ENCODE measurements at places on chromosomes 4 and X.

- DNase-seq, result no peak
Observed at GRCh38 chr4:54683616-54684346, 26.0 kb downstream of the KIT start.

GRCh38 chr4:76688619-76689144 is 209.3 kb downstream of the SOWAHB start:
- no peak for DNase-seq

DNA sequence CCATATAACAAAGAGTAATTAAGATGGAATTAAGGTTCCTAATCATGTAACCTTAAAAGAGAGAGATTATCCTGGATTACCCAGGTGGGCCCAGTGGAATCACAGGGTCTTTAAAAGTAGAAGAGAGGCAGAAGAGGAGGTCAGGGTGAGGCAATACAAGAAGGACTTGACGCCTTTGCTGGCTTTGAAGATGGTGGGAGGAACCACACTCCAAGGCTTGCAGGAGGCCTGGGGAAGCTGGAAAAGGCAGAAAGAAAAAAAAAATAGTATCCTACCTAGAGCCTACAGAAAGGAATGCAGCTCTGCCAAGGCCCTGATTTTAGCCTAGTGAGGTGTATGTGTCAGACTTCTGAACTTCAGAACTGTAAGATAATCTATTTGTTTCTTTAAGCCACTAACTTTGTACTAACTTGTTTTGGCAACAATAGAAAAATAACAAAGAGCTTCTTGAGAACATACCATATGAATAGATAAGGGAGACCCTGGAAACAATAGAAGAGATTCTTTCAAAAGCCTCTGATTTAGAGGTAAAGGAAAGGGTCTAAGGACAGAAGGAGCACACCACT is 229.9 kb upstream of the TTC29 start:
- DNase-seq, result no peak

DNA sequence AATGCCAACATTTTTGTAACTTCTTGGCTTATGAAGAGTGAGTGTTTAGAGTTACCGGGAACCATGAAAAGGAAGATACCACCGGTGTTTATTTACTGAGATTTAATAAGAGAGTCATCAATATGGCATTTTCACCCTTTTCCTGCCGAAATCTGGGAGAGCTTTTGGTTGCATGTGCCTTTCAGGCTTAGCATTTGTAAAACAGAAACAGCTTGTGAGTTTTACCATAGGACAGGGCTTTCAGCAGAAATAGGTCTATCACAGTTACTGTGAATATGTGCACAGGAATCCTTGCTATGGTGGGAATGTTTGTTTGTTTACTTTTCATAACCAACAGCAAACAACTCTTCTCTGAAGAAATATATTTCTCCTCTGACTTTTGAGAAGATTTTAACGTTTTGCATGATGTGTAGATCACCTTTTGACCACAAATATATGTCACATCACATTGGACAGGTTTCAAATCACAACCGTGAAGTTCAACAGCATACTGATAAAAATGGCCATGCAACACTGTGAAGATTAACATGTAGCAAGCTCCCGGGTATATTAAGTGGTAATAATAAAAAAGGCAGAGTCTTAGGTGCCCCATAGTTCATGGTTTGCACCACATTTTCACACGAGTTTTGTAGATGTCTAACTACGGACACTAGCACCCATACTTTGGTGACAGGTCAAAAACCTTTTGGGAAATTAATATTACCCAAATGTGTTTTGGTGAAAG is 21.3 kb downstream of the ARHGAP24 start:
- no peak for DNase-seq

- DNase-seq, result no peak
Observed at GRCh38 chr4:47017081-47017480, 14.3 kb upstream of the GABRB1 start.

- DNase-seq, result no peak
Observed at GRCh38 chrX:154602226-154602625, 16.9 kb downstream of the CTAG1B start.

GRCh38 chr4:129994715-129995114 is 898.8 kb downstream of the C4orf33 start:
- DNase-seq, result no peak

GRCh38 chr4:21136051-21136630 is 435.9 kb downstream of the PACRGL start:
- no peak for DNase-seq

- DNase-seq, result no peak
Observed at GRCh38 chr4:4356106-4357041, 30.5 kb upstream of the NSG1 start.

GRCh38 chr4:3530663-3531254 is 1.5 kb downstream of the LRPAP1 start:
- DNase-seq, result no peak

DNA sequence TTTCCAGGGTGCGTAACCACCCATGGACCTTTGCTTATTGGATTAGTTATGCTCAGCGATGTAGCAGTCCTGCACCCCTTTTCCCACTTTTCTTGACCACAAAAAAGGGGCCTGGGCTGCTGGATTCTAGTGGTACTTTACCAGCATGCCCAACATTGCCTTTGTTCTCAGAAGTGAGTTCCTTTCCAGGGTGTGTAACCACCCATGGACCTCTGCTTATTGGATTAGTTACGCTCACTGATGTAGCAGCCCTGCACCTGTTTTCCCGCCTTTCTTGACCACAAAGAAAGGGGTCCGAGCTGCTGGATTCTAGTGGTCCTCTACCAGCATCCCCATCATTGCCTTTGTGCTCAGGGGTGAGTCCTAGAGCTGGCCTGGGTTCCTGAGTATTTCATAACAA is 138.2 kb downstream of the COX18 start:
- DNase-seq, result no peak

DNA sequence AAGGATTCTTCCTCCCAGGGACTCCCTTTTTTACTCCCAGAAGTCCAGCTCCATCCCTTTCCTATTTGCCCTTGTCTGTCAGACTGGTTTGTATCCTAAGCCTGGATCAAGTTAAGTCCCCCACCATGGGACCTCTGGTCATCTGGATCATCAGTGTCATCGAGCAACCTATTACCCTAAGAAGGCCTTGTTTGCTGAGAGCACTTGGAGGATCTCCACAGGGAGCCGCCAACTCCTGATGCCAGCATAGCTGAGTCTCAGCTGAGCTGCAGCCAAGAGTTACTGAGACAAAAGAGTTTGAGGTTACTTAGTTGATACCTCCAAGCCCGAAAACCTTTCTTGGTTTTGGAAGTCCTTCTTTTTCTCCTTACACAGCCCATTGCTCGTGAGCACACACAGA is 10.1 kb upstream of the DAPP1 start:
- no peak for DNase-seq

GRCh38 chr4:113921089-113921794 is 58.2 kb downstream of the ARSJ start:
- DNase-seq, result no peak

GRCh38 chr4:172050911-172051310 is 237.7 kb downstream of the GALNTL6 start:
- no peak for DNase-seq

DNA sequence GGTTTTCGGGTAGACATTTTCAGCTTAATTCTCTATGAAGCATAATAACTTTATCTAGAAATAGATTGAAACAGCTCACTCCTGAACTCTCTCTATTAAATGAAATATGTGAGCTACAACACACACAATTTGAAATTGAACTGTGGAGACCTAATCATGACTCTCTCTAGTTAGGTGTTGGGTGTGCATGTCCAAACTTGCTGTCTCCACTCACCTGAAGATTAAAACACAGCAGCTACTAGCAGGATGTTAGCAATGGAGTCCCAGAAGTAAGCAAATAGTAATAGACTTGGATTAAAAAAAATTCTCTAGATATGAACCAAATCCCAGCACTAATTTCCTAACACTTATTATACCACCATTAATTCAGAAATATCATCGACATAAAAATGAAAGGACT is 173.1 kb downstream of the FSTL5 start:
- DNase-seq, result no peak

DNA sequence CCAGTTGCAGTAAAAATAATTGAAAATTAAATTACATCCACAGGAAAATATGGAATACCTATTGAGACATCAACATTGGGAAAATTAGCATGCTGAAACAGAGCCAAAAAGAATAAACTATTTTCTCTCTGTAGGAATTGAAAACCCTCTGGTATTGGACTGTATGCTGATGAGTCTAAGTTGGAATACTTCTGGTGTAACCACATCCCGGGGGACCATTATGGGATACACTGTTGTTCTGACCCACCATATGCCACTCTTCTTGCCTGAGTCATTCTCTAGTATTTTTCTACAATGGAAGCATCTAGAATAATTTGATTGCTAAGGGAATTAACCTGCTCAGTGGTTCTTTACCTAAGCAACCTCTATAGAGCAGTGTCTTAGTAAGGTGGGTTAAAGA is 640.7 kb upstream of the AGA start:
- no peak for DNase-seq

GRCh38 chr4:87243426-87244053 is 23.1 kb upstream of the KLHL8 start:
- no peak for DNase-seq

- DNase-seq, result peak; percentile 55
Observed at GRCh38 chrX:37921758-37922157, 74.4 kb upstream of the DYNLT3 start.

DNA sequence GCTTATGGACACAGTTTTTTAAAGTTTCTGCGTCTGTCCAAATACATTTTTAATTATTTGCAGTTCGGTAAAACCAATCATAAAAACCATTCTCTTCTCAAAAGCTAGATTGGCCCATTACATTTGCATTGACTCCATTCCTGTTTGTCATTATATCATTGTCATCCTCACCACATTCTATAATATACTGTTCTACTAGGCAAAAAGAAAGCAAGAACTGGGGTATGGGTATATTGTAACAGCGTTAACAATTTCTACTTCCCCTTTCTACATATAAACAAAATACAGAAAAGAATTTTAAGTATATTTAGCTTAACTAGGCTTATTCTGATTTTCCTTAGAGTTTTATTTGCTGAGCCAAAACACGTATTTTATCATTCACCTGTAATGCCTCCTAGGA is 91.8 kb downstream of the RAP1GDS1 start:
- DNase-seq, result no peak

GRCh38 chrX:15744181-15744867 is 6.3 kb downstream of the CA5B start:
- DNase-seq, result no peak

DNA sequence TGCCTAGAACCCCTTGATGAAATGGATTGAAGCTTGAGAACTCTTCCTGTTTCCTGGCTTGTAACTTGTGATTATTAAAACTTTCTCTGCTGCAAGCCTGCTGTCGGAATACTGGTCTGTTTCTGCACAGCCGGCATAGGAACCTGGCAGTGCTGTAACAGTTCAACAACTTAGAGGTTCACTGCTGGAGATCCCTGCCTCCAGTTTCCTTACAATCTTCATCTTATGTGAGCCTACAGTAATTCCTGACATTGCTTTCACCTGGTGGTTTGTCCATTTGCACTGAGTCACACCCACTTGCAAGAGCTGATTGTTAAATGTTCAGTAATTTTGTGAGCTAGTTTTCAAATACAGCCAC is 1.3 kb upstream of the SEPSECS start:
- no peak for DNase-seq

DNA sequence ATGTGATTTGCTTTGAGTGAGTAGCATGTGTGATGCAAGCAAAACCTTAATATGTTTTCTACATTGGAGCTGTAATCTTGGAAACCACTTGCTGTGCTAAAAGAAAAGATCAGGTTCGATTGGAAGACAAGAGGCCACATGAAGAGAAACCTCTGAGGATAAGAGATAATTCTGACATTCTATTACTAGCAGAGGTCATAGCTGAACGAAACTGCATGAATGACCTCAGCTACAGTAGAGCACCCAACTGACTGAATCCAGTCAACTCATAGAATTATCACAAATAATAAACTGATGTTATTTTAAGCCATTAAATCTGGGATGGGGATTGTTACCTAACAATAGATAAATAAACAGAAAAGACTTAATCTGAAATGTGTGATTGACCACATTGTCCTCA is 147.1 kb downstream of the CAMK2D start:
- DNase-seq, result no peak

DNA sequence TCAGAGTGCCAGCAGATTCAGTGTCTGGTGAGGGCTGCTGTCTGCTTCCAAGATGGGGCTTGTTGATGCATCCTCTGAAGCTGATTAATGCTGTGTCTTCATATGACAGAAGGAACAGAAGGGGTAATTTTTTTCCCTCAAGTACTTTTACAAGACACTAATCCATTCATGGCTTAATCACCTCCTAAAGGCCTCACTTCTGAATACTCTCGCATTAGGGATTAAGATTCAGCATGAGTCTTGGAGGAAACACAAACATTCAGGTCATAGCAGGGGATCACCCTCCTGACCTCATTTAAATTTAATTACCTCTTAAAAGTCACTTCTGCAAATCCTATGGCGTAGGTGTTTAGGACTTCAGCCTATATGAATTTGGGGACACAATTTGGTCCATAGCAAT is 1145.5 kb upstream of the PCDH10 start:
- DNase-seq, result no peak

GRCh38 chrX:13669246-13669737 is 16.4 kb downstream of the TCEANC start:
- peak; percentile 63 for DNase-seq

DNA sequence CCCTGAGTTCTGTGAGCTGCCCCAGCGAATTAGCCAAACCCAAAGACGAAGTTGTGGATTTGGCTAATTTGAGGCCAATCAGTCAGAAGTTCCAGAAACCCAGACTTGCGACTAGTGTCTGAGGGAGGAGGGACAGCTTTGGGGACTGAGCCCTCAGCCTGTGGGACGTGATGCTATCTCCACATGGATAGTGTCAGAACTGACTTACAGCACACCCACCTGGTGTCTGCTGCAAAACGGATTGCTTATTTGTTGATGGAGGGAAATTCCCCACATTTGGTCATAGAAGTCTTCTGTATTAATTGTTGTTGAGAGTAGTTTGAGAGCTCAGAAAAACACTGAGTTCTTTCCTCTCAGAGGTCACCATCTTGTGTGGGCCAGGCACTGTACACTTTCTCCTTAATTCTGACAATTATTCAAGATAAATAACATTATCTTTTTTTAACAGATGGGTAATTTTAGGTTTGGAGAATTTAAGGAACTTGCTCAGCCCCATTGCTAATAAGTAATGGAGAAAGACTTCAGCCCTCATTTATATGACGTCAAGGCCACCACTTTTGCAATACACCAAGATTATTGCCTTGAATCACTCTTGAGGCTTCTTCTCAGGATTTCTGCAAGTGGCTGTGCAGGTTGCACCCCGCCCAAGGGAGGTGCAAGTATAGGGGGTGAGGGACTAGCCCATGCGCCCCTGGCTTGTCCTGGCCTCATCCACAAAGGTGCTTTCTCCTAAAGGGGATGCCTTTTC is 16.7 kb downstream of the CLRN2 start:
- DNase-seq, result no peak

- no peak for DNase-seq
Observed at GRCh38 chrX:66902081-66902480, 263.2 kb upstream of the EDA2R start.

- no peak for DNase-seq
Observed at GRCh38 chr4:82706349-82707000, 92.1 kb downstream of the SCD5 start.

DNA sequence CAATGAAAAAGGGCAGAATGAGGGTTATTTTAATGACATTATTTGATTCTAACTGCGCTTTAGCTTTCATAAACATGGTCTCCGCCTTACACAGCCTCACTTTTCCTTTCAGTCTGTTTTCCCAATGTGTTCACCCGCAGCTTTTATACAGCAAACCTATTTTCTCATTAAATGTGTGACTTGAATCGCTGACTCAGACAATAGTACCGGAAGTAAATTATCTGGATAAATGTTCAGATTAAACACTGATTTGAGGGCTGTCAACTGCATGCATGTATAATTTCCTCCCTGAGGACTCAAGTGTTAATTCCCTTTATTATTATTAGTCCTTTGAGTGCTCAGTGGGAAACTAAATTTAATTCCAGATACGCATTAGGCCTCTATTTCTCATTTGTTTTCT is 117.3 kb downstream of the FAM133A start:
- no peak for DNase-seq

Data from HS-5 (cell line).